Astrocyte (in vitro differentiated cells and primary cell): ENCODE measurements at places on chromosomes 3 and 15. TPM values are rescaled to one million over a fixed set of nuclear protein-coding genes. Genes with fewer than 3 reads are reported as not detected.

HDAC11 gene
- 8.6 and 9.5 TPM in 2 replicates for total RNA-seq

GRCh38 chr3:38151667-38152265 is 13.3 kb downstream of the MYD88 start:
- no peaks in the 10 kb centered on the region for H3K36me3 ChIP-seq
- H3K27ac ChIP-seq = no peak overlapping the region
- no peak overlapping the region for H3K4me3 ChIP-seq

DNA sequence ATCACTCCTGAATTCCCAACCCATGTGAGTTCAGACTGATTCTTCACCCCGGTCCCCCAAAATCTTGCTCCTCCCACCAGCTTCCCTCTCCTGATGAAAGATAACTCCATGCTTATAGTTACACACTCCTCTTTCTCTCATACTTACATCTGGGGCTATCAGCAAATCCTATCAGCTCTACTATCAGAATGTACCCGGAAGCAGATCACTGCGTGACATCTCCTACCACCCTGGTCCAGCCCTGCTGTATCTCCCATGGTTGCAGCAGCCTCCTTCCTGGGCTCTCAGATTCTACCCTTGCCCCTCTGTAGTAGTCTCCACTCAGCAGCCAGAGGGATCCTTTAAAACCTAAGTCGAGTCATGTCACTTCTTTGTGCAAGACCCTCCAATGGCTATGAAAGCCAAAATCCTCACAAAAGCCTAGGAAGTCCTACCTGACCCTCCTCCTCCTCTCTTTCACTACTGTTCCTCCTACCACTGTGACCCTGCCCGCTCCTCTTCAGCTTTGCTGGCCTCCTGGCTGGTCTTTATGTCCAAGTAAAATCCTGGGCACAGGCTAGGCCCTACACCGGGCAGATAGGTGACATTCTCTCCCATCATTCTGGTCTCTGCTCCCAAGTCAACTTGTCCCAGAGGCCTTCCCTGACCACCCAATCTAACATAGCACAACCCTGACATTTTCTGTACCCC is 16.2 kb downstream of the XIRP1 start:
- no peak for DNase-seq
- no peaks in the 10 kb centered on the region for H3K27me3 ChIP-seq
- peaks cover 19% of the 10 kb centered on the region for H3K4me1 ChIP-seq

GRCh38 chr15:85757939-85758654 is 36.6 kb downstream of the KLHL25 start:
- H3K27ac ChIP-seq = no peak overlapping the region
- H3K36me3 ChIP-seq = no peaks in the 10 kb centered on the region
- H3K4me1 ChIP-seq = peaks cover 16% of the 10 kb centered on the region
- no peak overlapping the region for H3K4me3 ChIP-seq
- DNase-seq = no peak
